ENCODE measurements at places on chromosomes 11 and 22. TPM values are rescaled to one million over a fixed set of nuclear protein-coding genes. Genes with fewer than 3 reads are reported as not detected.

- no peaks in the 10 kb centered on the region for H3K36me3 ChIP-seq
- H3K27me3 ChIP-seq, result no peaks in the 10 kb centered on the region
- H3K4me3 ChIP-seq, result peak overlapping the region; percentile 82
- peak overlapping the region; percentile 69 for H3K27ac ChIP-seq
- DNase-seq, result no peak
These were observed 422 bp downstream of the DENND6B start for GRCh38 chr22:50326225-50326955.

DNA sequence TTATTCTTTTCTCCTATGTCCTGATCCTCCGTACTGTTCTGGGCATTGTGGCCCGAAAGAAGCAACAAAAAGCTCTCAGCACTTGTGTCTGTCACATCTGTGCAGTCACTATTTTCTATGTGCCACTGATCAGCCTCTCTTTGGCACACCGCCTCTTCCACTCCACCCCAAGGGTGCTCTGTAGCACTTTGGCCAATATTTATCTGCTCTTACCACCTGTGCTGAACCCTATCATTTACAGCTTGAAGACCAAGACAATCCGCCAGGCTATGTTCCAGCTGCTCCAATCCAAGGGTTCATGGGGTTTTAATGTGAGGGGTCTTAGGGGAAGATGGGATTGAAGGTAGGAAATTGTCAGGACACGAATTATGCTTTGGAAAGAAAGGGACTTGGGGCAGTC, 843 bp downstream of the OR51T1 start:
- H3K27me3 ChIP-seq, result no peaks in the 10 kb centered on the region
- no peak for DNase-seq
- H3K27ac ChIP-seq, result no peak overlapping the region
- H3K36me3 ChIP-seq, result no peaks in the 10 kb centered on the region
- no peak overlapping the region for H3K4me3 ChIP-seq

MPZL2 gene
- total RNA-seq, result 59.5 TPM

CHRM4 gene
- total RNA-seq, result 0.82 TPM

DNA sequence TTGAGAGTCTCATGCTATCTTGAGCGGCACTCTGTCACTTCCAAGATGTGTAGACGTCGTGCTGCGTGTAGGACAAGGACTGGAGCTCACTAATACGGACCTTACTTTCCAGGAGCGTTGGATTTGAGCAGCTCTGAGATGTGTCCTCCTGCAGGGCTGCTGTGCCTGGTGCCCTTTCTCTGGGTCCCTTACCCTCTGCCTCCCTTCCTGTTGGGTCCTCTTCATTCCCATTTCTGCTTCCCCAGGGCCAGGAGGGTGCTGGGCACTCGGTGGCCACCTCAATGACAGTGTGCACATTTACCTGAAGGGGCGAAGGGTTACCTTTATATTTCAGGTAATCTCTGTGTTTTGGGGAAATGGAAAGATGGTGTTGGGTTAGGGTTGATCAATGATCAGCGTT, 4.0 kb downstream of the PTDSS2 start:
- no peaks in the 10 kb centered on the region for H3K27me3 ChIP-seq
- peaks cover 12% of the 10 kb centered on the region for H3K4me1 ChIP-seq
- H3K36me3 ChIP-seq, result no peaks in the 10 kb centered on the region
- no peak for DNase-seq
- H3K4me3 ChIP-seq, result no peak overlapping the region

BET1L gene
- total RNA-seq, result 35.2 TPM

- peak overlapping the region; percentile 75 for H3K27ac ChIP-seq
- no peak for DNase-seq
- H3K27me3 ChIP-seq, result no peaks in the 10 kb centered on the region
- H3K4me1 ChIP-seq, result peaks cover 5% of the 10 kb centered on the region
- no peaks in the 10 kb centered on the region for H3K36me3 ChIP-seq
These were observed 13.9 kb downstream of the LRRC32 start for GRCh38 chr11:76656571-76657081.

DNA sequence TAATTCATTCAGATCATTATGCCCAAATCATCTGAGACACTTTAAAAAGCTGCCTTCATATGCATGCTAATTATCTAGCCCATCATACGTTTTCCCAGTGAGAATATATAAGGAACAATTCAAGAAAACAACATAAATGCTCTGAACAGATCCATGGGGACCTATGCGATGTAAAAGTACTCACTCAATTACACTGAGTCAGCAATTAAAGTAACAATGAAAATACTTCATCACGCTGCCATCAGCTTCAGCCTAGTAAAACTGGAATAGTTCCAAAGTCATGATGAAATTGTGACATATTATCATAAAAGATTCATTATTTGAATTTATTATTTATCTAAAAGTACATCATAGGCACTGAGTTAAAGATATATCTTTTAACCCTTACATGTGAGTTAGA, 3.7 kb upstream of the OR8K5 start:
- no peaks in the 10 kb centered on the region for H3K36me3 ChIP-seq
- H3K4me1 ChIP-seq, result no peaks in the 10 kb centered on the region
